Coronary artery (tissue), 2 donors: ENCODE measurements at places on chromosomes 1 and 21.

DNA sequence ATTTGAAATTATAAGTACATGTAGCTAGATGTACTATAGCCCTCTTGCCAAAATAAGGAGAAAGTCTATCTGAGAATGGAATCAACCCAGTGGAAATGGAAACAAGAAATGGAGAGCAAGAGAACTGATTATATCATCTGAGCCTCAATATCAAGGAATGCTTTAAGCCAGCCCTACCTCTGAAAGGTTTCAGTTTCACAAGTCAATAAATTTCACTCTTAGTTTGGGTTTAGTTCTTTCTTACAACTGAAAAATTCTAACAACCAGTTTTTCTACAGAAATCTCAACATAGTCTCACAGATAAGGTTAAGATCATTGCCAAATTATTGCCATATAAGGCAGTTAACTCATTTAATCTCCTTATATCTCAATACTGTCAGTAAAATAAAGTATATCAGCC, 80.0 kb downstream of the EPS15 start:
- no peak for DNase-seq

GRCh38 chr1:214445831-214446614, 105.4 kb downstream of the PTPN14 start:
- no peak for DNase-seq

- DNase-seq: no peak
Measured at GRCh38 chr1:2408456-2408855, 3.9 kb downstream of the PEX10 start.

GRCh38 chr21:45027241-45028196, 46.9 kb upstream of the ADARB1 start:
- DNase-seq: peak; percentile 63

DNA sequence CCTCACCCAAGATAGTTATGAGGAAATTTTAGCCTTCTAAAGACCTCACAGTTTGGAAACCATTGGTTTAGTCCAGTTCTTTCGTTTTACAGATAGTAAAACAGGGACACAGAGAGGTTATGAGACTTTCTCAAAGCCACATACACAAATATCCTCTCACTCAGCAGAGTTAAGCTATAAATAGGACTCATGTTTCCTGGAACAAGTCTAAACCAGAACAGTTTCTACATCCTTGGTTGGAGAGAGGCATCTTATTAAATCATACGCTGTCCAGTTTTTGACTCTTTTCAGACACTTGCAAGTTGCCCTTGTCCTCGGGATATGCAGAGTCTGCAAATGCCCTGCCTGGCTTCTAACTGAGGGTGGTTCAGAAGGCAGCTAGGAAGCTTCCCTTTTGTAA, 462.1 kb upstream of the DEPDC1 start:
- no peak for DNase-seq

DNA sequence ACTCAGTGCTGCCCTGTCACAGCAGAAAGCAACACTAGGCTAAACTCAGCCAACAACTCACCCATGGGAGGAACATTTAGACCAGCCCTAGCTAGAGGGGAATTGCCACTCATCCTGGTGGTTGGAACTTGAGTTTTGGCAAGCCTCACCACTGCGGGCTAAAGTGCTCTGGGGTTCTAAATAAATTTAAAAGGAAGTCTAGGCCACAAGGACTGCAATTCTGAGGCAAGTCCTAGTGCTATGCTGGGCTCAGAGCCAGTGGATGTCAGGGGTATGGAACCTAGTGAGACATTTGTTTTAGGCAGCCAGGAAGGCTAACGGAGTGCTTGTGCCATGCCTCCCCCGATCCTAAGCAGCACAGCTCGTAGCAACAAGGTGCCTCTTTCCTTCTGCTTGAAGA, 78.0 kb downstream of the RGS13 start:
- DNase-seq: no peak

GRCh38 chr1:186738926-186739325, 58.7 kb upstream of the PTGS2 start:
- no peak for DNase-seq

- DNase-seq: no peak
Measured at GRCh38 chr1:7232441-7233236, 447.4 kb downstream of the CAMTA1 start.

GRCh38 chr1:198597690-198598430, 41.0 kb upstream of the PTPRC start:
- DNase-seq: no peak

GRCh38 chr21:26801498-26801897, 43.7 kb downstream of the ADAMTS1 start:
- DNase-seq: no peak

- no peak for DNase-seq
Measured at GRCh38 chr1:172431721-172432192, 11.3 kb downstream of the C1orf105 start.

DNA sequence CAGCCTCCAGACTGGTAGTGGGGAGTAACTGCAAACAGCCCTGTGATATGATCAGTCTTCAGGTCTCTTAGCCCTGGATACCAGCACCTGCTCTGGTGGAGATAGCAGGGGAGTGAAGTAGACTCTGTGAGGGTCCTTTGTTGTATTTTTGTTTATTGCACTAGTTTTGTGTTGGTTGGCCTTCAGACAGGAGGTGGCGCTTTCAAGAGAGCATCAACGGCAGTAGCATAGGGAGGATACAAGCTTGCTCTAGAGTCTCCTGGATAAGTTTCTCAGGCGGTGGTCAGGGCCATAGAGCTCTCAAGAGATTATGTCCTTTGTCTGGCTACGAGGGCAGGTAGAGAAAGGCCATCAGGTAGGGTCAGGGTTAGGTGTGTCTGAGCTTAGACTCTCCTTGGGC, 116.4 kb downstream of the USH2A start:
- no peak for DNase-seq

DNA sequence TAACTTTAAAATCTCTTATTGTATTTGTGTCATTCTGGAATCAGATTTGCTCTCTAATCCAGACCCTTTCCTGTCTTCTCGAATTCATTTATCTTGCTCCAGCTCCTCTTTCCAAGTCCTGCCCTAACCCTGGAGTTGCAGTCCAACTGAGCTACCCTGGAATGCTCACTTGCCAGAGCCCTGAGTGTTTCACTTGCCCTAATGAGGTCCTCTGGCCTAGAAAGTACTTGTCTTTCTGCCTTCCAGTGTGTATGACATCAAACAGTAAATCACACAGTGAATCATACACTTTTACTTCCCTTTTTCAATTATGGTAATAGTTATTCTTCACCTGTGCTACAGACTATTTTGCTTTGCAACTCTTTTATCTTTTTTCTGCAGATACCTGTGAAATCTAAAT, 96.9 kb downstream of the NEK7 start:
- no peak for DNase-seq

DNA sequence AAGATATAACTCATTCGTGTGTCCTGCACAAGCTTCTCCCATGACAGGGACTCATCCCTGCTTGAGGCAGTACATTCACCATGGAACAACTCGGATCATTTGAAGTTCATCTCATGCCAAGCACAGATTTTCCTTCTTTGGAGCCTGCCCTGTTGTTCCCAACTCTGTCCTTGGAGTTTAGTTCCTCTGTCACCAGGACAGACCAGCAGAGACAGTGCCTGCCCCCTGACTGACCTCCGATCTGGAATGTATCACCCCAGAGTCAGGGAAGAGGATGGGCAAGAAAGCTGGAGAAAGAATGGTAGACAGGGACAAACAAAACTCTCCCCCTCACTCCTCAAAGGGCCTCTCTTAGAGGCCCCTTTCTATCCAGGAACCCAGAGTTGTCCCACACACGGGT, 5.0 kb downstream of the SHISAL2A start:
- no peak for DNase-seq

DNA sequence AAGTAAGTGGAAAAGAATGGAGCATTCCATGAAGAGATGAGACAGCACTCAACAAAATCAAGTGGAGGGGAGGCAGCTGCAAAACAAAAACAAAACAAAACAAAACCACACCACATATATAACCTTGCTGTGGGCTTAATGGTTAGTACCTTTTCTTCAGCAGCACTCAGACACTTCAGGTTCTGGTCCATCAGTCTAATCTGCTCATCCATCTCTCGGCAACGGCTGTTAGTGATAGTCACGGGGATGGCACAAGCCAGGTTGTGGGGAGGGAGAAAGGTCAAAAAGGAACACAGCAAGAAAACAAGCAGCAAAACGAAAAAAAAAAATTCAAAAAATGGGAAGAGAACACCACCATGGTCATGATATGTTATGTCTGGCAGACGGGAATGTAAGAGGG, 17.0 kb upstream of the NUP210L start:
- no peak for DNase-seq

DNA sequence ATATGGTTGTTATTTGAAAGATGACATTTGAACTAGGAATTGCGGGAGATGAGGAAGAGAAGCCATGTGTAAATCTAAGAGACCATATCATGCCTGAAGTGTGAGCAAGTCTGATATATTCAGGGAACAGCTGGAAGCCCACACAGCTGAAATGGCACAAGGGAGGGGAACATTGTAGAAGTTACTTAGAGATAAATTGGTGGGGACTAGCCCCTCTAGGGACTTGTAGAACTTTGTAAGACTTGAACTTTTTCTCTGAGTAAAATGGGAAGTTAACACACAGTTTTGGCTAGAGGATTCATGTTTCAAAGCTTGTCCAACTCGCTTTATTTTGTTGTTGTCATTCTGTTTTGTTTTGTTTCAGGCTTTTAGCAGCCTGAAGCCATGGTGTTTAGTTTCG, 216.4 kb downstream of the FMN2 start:
- no peak for DNase-seq

GRCh38 chr1:231177936-231178335, 16.1 kb downstream of the TRIM67 start:
- no peak for DNase-seq

DNA sequence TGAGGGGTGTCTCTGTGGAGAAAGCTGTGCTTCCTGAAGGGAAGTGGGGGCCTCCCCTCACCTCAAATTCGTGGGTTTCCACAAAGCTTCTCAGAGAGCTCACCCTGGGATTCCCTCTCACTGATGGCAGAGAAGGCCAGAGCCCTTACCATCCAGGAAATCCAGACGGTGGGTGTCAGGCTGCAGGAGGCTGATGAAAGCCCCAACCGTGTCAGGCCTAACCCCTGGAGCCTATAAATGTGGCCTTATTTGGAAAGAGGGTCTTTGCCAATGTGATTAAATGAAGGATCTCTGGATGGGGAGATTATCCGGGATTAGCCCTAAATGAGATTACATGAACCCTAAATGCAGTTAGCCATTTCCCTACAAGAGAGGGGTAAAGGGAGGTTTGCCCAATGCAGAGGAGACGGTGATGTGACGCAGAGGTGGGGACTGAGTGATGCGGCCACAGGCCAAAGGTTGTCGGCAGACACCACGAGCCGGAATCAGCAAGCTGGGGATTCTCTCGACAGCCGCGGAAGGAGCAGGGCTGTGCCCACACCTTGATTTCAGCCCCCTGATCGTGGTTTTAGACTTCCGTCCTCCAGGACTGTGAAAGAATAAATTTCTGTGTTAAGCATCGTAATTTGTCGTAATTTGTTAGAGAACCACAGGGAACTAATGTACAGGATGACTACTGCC, 82.6 kb downstream of the TOMM20 start:
- no peak for DNase-seq

- no peak for DNase-seq
Measured at GRCh38 chr1:170168265-170168664, 22.5 kb downstream of the NTMT2 start.

DNA sequence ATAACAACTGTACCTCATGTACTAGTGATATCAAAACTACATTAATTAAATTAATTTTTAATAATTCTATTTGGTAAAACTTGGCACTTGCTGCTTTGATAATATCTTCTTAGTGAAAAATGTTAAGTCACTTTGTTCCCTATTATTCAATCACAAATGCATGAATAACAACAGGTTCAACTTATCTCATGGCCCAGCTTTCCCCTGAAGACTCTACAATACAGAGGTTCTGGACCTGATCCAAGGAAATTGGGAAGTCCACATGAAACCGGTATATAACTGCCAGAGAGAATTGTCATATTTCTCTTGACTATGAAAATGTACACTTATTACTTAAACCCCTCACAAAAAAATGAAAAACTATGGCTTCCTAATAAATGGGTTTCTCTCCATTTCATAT, 33.9 kb upstream of the PTPRC start:
- DNase-seq: no peak

DNA sequence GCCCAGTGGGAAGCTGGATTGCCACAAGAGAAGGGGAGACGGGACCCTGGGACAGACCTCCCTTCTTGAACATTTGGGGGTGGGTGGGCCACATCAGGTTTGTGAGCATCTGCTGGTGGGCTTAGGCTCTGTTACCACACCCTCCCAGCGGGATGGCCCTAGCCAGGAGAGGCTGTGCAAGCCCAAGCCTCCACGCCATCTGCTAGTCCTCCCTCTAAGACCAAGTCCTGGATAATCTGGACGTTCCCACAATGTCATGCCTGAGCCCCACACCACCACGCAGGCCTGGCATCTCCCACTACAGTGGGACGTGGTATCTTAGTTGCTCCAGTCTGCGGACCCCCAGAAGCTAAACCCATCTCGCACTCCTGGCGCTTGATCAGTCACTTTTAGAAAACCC, 3.7 kb upstream of the IBA57 start:
- DNase-seq: no peak

DNA sequence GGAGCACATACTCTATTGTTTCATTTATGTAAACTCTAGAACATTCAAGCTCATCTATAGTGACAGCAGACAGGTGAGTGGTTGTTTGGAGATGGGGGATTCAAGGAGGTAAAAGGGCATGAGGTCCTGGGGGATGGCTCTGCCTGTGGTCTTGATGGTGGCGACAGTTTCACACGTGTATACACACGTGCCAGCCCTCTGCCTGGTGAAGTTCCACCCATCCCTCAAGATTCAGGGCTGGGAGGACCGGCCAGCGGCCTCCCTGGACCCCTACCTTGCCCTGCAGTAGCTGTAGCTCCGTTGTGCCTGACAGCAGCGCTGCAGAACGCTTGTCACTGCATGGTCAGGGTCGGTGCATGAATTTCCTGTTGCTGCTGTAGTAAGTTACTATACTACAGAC, 38.9 kb upstream of the UTS2 start:
- no peak for DNase-seq

DNA sequence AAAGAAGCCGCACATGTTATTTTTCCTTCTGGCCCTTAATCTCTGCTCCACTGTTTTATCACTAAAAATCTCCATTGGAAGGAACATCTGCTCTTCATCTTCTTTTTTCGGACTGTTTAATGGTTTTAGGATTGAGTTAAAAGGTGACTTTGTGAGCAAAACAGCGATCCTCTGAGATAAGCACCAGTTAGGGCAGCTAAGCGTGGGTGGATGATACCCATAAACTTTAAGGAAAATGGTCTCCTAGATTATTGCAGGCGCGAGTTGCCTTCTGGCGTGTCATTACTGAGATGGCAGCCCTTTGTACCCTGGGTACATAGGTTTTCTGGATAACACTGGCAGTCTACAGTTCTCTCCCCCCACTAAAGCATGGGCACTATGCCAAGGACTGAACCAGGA, 44.0 kb upstream of the HMGB4 start:
- DNase-seq: no peak

GRCh38 chr1:174000371-174000770, 21.8 kb downstream of the RC3H1 start:
- no peak for DNase-seq

GRCh38 chr21:35075546-35075945, 26.4 kb upstream of the RUNX1 start:
- no peak for DNase-seq

- DNase-seq: no peak
Measured at GRCh38 chr21:14918527-14918926, 146.3 kb downstream of the NRIP1 start.
